COLO829 (cell line): ENCODE measurements at places on chromosomes 16 and 17.

GRCh38 chr17:82983510-82984248 is 95.7 kb upstream of the METRNL start:
- DNase-seq: no peak

DNA sequence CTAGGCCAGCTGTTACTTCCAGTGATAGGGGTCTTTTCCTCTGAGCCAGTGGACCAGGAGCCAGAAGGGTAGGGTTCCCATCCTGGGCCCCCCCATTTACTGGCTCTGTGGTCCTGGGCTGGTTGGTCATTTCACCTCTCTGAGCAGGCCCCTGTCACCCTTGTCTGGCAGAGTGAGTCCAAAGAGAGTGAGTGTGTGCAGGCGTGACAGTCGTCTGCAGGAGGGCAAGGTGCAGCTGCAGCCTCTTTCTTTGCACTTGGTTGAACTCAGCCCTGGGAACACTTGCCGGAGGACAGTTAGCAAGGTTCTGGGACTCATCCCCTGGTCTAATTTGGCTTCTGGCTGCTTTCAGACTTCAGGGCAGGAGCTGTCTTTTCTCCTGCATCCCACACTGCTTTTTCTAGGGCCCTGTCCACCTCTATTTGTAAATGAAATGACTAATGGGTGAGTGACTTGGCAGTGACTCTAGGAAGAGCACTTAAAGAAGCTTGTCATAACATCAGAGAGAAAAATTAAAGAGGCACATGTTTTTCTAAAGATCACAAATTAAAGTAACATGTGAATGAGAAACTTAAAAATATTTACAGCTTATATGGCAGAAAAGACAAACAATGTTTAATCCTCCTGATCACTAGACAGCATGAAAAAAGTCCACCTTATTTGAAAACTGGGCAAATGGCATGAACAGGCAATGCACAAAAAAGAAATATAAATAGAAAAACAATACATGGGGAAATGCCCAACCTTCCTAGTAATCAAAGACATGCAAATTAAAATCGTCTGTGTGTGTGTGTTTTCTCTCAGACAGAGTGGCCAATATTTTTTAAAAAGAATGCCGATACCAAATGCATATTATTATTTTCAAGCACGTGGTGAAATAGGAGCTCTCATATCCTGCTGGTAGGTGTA is 137.5 kb downstream of the NTN1 start:
- no peak for DNase-seq

GRCh38 chr16:78822509-78822908 is 723.1 kb downstream of the WWOX start:
- DNase-seq: no peak

DNA sequence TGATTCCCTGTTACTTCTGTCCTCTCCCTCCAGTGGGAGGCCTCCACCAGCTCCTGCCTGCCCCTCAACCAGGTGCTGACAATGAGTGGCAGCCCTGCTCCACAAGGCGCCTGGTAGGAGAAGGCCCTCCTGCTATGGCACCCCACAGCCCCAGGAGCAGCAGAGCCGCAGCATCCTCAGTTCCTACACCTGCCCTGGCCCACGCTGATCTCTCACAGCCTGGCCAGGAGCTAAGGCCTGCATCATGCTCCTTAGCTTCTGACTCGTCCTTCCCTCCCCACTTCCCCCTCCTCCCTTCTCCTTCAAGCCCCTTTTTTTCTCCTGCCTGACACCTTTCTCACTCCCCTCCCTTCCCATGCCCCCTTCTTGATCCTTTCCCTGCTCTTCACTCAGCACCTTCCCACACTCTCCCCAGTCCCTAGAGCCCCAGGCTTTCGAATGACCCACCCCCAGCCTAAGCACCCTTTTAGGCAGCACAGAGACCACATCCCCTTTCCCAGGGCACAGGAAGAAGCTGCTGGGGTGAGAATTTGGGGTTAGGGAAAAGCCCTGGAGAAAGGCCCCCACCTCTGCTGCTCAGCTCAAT is 6.5 kb downstream of the PROCA1 start:
- DNase-seq: no peak

- DNase-seq: no peak
Observed at GRCh38 chr17:16932611-16933010, 39.3 kb downstream of the TNFRSF13B start.
